Foreskin keratinocyte (primary cell): ENCODE measurements at places on chromosomes 7 and 10.

DNA sequence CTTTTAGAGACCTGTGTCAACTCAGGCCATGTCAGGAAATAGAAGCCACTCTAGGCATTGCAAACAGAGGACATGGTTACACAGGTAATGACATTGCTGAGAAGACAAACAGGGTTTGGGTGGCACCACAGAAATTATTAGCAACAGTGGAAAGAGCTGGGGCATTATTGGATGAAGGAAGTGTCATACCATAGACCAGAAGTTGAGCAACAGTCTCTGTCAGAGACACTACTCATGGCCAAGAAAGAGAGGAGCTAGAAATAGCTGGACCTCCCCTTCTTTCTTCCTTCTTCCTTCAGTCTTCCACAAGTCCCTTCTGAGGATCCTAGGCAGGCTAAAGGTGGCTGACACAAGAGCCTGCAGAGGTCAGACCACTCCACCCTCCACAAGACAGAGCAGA is 4.2 kb upstream of the LIPA start:
- no peak for DNase-seq

- DNase-seq: no peak
Observed at GRCh38 chr7:92994901-92995300, 122.9 kb downstream of the SAMD9 start.

DNA sequence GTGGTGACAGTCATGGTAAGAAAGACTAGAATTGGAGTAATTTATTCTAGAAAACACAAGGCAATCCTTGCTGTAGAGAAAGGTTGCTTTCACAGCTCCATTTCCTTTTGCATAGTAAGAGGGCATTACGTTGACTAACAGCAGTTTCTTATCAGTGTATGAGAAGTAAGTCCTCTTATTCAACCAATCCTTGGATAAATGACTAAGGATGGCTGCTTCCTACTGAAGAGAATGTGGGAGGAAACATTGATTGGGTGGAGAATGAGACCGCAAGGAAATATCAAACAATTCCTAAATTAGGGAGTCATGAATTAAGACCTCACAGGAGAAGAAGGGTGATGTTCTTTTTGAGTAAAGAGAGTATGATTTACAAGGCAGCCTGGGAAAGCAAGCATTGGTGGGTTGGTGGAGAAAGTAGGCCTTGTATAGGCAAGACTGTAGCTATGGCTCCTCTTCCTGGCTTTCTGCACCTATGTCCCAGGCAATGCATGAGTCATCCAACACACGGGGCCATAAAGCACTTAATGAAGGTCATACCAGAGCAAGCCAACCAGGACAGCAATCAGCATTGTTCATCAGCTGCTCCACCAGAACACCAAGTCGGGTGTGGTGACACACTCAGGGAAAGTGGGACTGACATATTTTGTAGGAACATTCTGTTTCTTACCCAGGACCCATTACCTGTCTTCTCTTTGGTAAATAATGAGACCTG is 5.6 kb downstream of the MGAM start:
- peak; percentile 67 for DNase-seq

- DNase-seq: no peak
Observed at GRCh38 chr7:101666741-101667140, 37.6 kb upstream of the MYL10 start.

DNA sequence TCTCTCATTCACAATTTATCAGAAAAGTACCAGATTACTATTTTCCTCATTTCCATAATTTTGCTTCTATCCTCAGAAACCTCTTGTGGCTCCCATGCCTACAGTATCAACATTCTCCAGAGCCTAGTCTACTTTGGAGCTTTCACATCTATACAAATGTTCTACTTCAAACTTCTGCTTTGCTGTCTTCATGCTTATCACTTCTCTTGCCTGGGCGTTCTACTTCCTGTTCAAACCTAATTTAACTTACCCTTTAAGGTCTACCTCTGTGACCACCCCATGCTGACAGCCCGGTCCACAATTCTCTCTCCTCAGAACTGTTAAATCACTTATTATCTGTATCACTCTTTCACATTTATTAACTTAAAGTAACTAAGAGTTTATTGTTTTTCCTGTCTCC is 6.1 kb upstream of the PTPN12 start:
- no peak for DNase-seq
